ENCODE measurements at places on chromosomes 13 and 19.

GRCh38 chr13:81048026-81048461 is 707.1 kb upstream of the SPRY2 start:
- DNase-seq = no peak

DNA sequence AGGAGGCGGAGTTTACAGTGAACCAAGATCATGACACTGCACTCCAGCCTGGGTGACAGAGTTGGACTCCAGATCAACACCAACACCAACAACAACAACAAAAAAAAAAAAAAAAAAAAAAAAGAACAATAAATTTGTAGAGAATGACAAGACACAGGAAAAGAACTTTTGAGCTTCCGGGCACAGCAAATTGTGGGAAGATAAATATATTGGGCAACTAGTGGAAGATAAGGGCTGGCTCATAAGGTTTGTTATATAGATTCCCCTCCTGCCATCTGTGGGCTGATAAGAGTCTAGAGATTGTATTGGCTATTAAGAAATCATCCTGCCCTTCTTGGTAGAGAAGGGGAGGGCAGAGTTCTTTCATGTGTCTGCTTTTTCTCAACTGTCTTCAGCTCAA is 33.1 kb upstream of the CYP2S1 start:
- DNase-seq = no peak

GRCh38 chr19:55220525-55220924 is 8.0 kb downstream of the TMEM86B start:
- DNase-seq = no peak

GRCh38 chr19:58007285-58007684 is 4.7 kb upstream of the ZNF606 start:
- DNase-seq = no peak

GRCh38 chr19:8458380-8458779 is 13.6 kb downstream of the HNRNPM start:
- DNase-seq = no peak

DNA sequence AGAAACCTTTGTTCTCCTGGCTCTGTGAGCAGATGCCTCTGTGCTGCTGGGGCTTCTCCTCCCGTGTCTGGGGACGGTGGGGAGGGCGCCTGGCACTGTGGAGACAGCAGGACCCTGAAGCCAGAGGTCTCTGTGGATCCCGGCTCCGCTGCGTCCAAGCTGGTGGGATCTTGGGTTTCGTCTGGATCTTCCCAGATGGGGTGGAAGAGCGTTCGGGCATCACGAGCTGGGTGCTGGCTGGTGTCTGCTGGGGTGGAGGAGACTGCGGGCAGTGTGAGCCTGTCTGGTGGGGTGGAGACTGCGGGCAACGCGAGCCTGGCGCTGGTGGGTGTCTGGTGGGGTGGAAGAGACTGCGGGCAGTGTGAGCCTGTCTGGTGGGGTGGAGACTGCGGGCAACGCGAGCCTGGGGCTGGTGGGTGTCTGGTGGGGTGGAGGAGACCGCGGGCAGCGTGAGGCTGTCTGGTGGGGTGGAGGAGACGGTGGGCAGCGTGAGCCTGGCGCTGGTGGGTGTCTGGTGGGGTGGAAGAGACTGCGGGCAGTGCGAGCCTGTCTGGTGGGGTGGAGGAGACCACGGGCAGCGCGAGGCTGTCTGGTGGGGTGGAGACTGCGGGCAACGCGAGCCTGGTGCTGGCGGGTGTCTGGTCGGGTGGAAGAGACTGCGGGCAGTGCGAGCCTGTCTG is 5.6 kb downstream of the TEX29 start:
- DNase-seq = no peak

DNA sequence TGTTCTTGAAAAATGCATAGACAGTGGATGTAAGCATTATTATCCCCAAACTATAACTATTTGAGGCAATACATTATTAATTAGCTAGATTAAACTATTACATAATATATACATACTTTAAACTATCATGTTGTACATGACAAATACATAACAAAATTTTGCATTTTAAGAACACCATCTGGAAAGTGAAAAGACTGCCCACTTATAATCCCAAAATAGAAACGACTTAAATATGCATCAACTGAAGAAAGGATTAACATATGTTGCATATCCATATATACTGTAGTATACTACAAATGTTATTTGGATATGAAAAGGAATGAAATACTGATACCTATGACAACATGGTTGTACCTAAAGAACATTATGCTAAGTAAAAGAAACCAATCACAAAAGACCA is 700.8 kb upstream of the SPRY2 start:
- DNase-seq = no peak

- DNase-seq = no peak
Measured at GRCh38 chr13:75961911-75962310, 325.8 kb downstream of the LMO7 start.

DNA sequence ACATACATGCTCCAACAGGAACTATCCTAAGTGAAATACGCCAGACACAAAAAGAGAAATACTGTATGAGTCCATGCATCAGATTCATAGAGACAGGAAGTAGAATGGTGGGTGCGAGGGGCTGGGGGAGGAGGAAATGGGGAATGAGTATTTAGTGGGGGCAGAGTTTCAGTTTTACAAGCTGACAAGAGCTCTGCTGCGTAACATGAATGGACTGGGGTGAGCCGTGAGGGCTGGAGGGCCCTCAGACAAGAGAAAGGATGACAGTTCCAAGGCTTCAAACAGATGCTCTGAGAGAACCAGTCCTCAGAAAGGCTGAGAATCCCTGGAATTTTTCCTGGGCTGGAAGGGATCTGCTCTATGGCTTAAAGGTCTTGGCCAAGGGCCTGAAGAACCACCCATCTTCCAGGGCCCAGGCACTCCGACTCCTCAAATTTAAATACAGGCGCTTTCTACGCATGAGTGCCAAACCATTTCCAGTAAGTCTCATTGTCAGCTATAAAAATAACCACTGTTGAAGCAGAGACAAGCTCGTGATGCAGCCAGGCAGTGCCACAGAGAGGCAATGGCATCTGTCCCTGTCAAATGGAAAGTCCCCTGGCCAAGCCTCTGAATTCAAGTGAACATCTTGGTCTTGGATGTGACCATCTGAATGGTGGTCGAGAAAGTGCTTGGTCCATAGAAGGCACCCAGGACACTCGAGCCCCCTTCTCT is 17.5 kb downstream of the KLF2 start:
- DNase-seq = no peak

DNA sequence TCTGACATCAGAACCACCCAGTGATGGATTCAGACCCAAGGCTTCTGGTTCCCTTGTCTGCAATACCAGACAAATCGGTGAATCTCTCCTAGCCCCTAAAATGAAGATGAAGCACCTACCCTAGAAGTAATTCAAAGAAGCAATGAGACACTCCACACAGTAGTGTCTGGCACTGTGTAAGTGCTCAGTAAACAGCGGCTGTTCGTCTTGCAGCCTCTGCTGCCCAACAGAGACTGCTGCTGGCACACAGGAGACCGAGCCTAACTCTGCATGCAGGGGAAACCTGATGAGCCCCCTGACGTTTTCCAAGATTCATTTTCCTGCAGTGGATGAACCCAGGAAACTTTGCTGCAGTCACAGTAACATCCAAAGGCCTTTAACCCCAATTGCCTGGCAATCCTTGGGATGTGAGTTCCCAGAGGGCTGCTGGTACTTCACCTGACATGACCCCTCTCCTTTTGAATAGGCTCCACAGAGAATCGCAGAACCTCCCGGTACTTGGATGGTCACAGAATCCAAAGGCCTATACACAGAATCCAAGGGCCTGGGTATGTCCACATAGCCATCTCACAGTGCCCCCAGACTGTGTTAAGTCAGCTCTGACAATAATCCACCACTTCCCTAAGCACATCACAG is 6.7 kb downstream of the MED26 start:
- no peak for DNase-seq

DNA sequence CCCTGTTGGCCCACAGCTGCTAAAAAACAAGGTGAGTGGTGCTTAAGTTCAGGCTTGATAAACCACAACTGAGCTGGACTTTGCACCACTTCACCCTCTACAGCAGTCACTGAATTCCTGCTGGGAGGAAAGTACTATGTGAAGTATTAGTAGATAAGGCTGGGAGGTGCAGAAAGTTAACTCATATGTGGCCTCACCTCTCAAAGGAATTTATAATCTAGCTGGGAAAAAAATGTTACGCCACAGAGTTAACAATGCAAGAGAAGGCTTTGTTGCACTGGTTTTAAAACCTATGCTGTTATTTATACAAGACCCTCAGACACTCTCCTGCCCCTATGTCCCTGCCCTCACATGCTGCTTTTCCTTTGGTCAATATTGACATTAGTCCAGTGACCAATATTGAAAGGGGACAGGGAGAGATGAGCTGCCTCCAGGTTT is 60.9 kb downstream of the LIG4 start:
- no peak for DNase-seq

DNA sequence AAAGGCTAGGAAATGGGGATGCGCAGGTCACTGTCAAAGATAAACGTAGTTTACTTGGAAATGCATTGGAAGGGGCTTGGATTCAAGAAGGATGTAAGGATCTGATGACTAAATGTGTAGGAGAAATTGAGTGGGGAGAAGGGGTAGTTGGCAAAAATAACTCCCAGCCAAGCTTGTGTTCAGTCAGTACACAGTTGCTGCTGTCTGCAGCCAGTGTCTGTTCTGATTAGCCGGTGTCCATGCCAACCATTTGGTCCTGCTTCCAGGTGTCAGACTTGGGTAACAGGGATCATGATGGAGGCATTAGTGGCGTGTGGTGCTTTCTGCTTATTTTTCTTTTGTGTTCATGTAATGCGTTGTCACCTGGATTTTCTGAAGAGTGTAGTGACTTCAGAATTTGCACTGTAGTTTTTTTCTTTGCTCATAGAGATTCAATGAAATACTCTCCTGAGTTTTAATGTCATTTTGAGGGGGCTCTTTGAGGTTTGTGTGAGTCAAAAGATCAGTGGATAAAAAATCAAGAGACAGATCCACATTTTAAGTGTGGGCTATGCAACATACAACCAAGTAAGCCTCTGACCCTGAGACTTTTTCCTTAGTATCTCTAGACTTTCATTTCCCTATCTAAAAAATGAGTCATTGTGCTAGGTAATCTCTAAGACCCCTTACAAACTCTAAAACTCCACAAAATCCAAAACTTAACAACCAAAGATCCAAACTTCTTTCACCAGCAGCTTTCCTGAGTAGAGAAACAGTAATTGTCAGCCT is 103.9 kb downstream of the WDFY2 start:
- DNase-seq = no peak

DNA sequence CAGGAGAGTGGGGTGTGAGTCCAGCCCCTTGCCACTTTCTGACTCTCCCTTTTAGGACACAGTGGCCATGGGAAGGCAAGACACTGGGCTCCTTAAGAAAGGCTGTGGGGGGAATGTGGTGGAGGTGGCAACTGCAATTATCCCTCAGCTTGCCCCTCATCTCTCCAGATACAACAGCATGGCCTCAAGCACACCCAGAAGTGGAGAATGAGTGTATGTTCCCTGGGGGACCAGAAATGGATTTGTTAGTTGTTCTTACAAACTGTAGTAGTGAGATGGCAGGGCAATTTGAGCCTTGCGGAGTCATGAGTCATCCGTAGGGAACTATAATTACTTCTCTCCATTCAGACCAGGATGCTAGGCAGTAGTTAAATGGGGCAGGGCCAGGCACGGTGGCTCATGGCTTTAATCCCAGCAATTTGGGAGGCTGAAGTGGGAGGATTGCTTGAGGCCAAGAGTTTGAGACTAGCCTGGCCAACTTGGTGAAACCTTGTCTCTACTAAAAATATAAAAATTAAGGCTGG is 25.6 kb upstream of the CXCL17 start:
- no peak for DNase-seq

GRCh38 chr13:109605846-109606245 is 180.5 kb downstream of the IRS2 start:
- DNase-seq = no peak

DNA sequence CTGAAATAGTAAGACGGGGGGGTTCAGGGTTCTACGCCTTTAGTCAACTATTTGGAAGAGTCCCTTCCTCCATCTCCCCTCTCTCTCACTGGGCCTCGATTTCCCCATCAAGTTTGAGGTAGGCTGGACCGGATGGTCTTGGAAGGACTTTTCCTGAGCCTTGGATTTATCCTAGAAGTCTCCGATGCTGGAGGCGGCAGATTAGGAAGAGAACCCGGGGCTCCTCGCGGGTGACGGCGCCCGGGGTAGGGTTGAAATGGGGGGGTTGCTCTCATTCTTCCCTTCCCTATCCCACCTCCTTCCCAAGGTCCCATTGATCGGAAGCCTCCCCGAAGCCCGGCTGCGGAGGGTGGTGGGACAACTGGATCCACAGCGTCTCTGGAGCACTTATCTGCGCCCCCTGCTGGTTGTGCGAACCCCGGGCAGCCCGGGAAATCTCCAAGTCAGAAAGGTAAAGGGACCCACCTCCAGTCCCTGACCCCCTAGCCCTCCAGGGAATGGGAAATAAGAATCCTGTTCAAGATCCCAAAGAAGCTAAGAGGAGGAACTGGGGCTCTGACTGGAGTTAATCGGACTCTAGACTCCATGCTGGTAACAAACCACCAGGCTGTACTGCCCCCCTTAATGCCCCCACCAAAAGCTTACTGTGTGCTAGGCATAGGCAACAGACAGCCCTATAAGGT is 781 bp downstream of the QPCTL start:
- DNase-seq = no peak

DNA sequence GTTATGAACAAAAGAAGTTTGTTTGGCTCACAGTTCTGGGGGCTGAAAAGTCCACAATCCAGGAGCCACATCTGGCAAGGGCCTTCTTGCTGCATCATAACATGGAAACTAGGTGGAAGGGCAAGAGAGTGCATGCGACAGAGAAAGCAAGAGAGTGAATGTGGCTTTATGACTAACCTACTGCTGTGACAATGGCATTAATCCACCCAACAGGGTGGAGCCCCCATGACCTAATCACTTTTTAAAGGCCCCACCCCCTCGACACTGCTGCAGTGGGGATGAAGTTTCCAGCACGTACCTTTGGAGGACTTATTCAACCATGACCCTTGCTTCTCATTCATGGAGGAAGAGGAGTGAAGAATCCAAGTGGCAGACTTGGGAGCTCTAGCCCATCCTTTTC is 30.0 kb upstream of the RFXAP start:
- DNase-seq = no peak

GRCh38 chr19:28710278-28710677 is 502.7 kb downstream of the UQCRFS1 start:
- no peak for DNase-seq

GRCh38 chr13:58933475-58933874 is 1230.3 kb downstream of the DIAPH3 start:
- no peak for DNase-seq

- no peak for DNase-seq
Measured at GRCh38 chr13:79522583-79522982, 41.6 kb downstream of the NDFIP2 start.

DNA sequence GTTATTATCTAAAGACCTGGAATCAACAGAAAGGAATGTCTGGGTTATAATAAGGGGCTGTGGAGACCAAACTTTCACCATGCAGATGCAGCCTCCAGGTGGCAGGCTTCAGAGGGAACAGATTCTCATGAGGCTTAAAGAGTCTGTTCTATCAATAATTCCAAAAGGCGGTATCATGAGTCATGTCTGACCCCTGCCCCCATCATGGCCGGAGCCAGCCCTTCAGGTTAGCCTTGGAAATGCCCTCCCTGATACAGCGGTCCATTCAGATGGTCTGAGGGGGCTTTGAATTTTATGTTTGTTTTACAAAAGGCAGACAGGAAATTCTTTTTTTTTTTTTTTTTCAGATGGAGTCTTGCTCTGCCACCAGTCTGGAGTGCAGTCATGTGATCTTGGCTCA is 21.7 kb upstream of the LAMP1 start:
- DNase-seq = no peak

All from cortex of kidney (tissue), 1 donor.